ENCODE measurements at places on chromosomes 13 and 19.

DNA sequence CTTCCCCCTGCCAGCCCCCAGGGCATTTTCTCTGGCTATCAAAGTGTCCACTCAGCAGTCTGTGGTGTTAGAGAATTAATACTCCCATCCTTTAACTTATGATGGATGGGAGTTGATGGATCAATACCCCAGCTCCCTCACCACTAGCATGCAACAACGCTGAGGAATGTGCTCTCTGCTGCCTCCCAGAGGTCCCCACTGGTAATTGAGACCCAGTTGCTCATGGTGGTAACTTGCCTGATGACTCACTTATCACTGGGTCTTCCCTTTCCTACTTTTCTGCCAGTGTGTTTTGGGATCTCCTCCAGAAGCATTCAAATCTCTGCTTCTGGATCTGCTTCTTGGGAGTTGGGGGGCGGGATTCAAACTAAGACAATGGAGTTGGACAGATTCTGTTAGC is 20.3 kb upstream of the CACNA1A start:
- DNase-seq: no peak

GRCh38 chr13:97112446-97113152 is 109.5 kb upstream of the MBNL2 start:
- DNase-seq: no peak

GRCh38 chr19:16714702-16715287 is 4.9 kb upstream of the NWD1 start:
- peak; percentile 12 for DNase-seq

- DNase-seq: no peak
These were observed 1.4 kb downstream of the UHRF1 start for GRCh38 chr19:4910594-4911281.

GRCh38 chr19:33426621-33427361 is 53.3 kb downstream of the CEBPG start:
- no peak for DNase-seq

GRCh38 chr19:41431426-41432386 is 4.5 kb upstream of the B3GNT8 start:
- DNase-seq: no peak

GRCh38 chr19:58350001-58350861 is 3.1 kb downstream of the A1BG start:
- no peak for DNase-seq

Data from T follicular helper cell (primary cell).